Testis (tissue), 5 donors: ENCODE measurements at places on chromosomes 4 and X.

- no peaks in the 10 kb centered on the region for H3K27me3 ChIP-seq
- H3K36me3 ChIP-seq, result no peaks in the 10 kb centered on the region
- no peak for DNase-seq
- no peak overlapping the region for H3K27ac ChIP-seq
- H3K4me1 ChIP-seq, result peaks cover 4% of the 10 kb centered on the region
- no peak overlapping the region for H3K4me3 ChIP-seq
Observed at GRCh38 chr4:52604215-52604614, 54.9 kb downstream of the USP46 start.

- no peaks in the 10 kb centered on the region for H3K27me3 ChIP-seq
- H3K4me1 ChIP-seq, result no peaks in the 10 kb centered on the region
- H3K4me3 ChIP-seq, result no peak overlapping the region
Observed at GRCh38 chr4:1506956-1507721, 100.9 kb upstream of the NKX1-1 start.

GRCh38 chrX:118773782-118774181 is 46.4 kb downstream of the IL13RA1 start:
- no peaks in the 10 kb centered on the region for H3K27me3 ChIP-seq
- H3K4me3 ChIP-seq, result no peak overlapping the region
- no peaks in the 10 kb centered on the region for H3K36me3 ChIP-seq
- DNase-seq, result no peak
- H3K4me1 ChIP-seq, result no peaks in the 10 kb centered on the region

DNA sequence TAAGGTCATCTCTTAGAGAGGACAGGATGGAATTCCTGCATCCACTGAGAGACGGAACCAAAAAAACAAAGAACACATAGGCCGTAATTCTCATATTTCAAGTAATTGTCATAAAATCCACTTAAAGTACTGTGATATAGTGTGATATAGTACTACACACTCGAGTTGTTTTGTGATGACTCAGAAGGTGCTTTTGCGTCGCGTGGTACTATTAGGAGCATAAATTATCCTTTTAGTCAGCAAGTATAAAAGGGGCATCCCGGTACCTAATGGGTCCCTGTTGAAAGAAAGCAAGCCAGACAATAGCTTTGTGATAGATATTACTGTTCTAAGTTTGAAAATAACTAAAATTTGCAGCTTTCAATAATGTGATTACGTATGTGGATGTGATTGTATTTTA is 55.3 kb downstream of the GPR143 start:
- H3K27ac ChIP-seq, result no peak overlapping the region
- no peaks in the 10 kb centered on the region for H3K36me3 ChIP-seq
- H3K4me1 ChIP-seq, result no peaks in the 10 kb centered on the region

DNA sequence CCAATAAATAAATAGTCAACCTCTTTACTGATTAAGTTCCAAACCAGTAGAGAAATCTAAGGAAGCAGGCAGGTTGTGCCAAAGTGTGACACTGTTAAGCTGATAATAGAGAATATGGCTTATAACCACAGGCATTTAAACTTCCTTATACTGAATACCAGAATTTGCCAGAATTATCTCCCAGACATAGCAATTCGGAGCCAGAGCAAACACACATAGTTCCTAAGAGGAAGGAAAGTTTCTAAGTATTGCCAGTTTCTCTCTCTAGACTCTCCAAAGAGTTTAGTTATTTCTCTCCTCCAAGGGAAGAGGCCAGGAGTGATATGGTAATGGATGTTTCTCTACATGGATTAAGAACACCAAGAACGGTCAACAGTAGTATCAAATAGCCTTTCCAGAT is 191.7 kb upstream of the CPEB2 start:
- H3K36me3 ChIP-seq, result no peaks in the 10 kb centered on the region
- no peak overlapping the region for H3K27ac ChIP-seq
- no peaks in the 10 kb centered on the region for H3K4me1 ChIP-seq
- H3K4me3 ChIP-seq, result no peak overlapping the region
- no peak for DNase-seq
- no peaks in the 10 kb centered on the region for H3K27me3 ChIP-seq

DNA sequence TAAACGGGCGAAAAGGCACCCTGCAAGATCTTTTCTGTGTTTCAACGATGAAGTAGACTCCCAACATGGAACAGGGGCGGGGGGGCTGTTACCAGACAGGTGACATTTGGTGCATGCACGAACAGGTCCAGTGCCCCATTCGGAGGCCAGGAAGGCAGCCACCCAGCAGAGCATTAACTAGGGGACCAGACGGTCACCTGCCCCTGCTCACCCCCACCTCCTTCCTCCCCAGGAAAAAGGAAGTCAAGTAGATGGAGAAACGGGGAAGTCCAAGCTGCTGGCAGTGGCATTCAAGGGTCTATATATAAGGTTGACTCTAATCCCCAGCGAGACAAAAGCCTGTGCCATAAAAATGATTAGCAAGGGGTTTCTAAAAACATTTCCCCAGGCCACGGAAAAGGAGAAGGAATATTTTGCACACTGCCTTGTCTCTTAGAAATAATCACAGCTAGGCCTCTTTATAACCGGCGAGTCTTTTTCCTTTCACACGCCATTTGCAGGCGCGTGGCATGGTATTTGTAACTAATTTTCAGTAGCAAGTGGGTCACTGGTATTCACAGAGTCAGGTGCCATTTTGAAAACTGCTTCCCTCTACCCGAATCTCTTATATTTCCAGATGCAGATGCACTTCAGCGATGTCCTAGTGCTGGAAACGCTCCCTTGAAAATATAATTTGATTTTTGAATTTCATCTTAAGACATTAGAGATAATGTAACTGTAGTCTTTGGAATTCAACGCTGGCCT is 1.2 kb upstream of the TMSB4X start:
- H3K4me3 ChIP-seq, result no peak overlapping the region
- peak overlapping the region; percentile 93 for H3K27ac ChIP-seq
- H3K4me1 ChIP-seq, result no peaks in the 10 kb centered on the region
- no peaks in the 10 kb centered on the region for H3K27me3 ChIP-seq
- H3K36me3 ChIP-seq, result no peaks in the 10 kb centered on the region

GRCh38 chr4:127203562-127204200 is 429.1 kb upstream of the INTU start:
- no peaks in the 10 kb centered on the region for H3K4me1 ChIP-seq
- H3K27me3 ChIP-seq, result no peaks in the 10 kb centered on the region
- no peak overlapping the region for H3K27ac ChIP-seq
- DNase-seq, result no peak
- no peaks in the 10 kb centered on the region for H3K36me3 ChIP-seq
